Esophagus mucosa (tissue), 1 donor: ENCODE measurements at places on chromosomes 11 and 22.

- no peak for ATAC-seq
These were observed 396.9 kb downstream of the RAB38 start for GRCh38 chr11:87778357-87778756.

- ATAC-seq = no peak
These were observed 34.2 kb downstream of the OSBP2 start for GRCh38 chr22:30728826-30729225.

- ATAC-seq = no peak
These were observed 45.2 kb upstream of the ADSL start for GRCh38 chr22:40300884-40301672.

- ATAC-seq = peak; percentile 40
These were observed 26.8 kb upstream of the CELSR1 start for GRCh38 chr22:46564084-46564714.

GRCh38 chr11:126352934-126353801 is 2.3 kb upstream of the ST3GAL4 start:
- ATAC-seq = peak; percentile 34

DNA sequence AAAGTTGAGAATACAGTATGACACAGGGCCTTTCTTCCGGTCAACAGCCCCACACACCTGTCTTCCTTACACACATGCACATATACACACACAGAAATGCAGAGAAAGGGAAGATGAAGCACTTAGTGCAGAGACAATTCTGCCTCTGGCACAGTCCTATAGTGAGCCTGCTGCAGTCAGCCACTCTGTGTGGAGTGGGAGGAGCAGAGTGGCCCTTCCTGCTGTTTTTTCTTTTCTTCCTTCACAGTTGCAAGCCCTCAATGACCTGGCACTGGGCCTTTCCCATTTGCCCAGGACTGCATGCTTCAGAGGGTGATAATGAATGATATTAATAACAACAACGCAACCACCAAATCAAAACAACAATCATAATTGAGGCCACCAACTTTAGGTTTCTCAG is 527.0 kb upstream of the B3GAT1 start:
- no peak for ATAC-seq

DNA sequence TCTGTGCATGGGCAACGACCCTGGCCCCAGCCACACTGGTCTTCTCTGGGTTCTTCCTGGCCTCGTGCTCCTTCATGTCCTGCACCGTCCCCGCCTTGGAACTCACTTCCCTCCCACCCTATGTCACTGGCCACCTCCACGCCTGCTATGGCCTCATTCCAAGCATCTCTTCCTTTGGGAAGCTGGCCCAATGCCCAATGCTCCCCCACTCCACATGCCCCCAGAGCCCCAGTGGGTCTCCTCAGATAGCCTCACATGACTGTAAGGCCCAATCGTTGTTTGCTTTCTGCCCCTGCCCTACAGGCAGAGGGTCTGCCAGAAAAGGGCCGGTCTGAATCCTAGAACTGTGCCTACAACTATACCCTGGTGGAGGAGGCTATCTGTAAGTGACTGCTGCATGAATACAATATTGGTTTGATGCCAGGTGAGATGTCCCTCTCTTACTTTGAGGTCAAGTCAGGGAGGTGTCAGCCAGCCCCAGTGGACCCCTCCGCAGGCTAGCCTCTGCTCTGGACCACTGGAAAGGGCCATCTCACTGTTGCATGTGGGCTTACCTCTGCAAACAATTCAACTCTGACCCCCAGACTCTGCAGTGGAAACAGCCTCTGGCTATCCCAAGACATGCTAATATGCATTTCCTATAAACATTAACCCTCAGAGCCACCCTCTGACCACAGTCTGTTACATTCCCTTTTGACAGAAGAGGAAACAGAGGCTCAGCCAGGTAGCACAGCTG is 2.1 kb upstream of the GNAZ start:
- ATAC-seq = no peak

DNA sequence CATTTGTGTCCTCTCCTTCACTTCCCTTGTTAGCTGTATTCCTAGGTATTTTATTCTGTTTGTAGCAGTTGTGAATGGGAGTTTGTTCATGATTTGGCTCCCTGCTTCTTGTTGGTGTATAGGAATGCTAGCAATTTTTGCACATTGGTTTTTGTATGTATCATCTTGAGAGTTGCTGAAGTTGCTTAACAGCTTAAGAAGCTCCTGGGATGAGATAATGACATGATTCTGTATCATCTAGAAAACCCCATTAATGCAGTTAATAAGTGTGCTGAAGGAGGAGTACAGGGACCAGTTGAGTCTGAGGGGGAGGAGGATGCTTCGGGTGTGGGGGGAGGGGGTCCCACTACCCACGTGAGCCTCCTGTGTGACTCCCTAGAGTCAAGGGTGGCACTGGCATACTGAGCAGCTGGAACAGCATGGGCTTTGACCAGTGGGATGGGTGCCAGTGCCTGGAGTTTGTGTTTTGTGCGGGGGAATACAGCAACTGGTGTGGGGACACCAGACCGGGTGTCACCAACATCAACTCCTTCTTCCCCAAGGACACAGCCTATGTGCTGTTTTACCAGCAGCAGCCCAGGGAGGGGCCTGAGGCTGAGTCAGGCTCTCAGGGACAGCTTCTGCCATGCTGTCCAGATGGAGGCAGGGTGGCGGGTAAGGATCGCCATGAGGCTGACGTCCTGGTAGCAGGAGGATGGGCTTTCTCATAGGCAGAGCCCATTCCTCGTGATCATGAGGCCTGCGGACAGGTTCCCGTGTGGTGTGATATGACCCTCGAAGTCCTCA is 24.1 kb downstream of the USP35 start:
- no peak for ATAC-seq

- ATAC-seq = no peak
These were observed 4.0 kb upstream of the CDKN1C start for GRCh38 chr11:2889362-2890273.

DNA sequence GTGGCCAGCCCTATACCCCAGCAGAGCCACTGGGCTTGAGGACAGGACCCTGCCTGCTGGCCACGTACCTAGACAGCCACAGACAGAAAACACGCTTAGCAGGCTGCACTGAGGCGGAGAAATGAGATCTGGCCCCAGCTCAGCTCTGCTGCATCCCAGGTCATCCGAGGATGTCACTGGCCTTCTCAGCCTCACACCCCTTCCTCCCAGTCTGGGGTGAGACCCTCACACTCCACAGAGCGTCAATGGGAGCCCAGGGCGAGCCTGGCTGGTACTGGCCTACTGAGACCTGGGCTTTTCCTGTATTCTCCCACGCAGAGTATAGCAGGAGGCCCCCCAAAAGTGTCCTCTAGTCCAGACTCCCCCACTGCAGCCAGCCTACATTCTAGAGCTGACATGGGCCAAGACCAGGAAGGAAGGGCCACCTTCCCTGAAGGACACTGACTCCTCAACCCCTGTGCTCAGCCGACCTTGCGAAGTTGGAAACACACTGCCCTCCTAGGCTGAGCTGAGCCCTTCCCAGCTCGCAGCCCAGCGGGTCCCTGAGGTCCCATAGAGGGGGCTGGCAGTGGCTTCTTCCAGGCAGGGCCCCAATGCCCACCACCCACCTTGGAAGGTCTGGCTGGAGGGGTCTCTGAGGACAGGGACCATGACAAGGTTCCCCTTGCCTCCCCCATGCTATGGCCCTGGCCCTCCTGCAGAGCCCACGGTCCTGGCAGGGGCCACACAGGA is 65.9 kb upstream of the LINC01488 start:
- ATAC-seq = no peak

DNA sequence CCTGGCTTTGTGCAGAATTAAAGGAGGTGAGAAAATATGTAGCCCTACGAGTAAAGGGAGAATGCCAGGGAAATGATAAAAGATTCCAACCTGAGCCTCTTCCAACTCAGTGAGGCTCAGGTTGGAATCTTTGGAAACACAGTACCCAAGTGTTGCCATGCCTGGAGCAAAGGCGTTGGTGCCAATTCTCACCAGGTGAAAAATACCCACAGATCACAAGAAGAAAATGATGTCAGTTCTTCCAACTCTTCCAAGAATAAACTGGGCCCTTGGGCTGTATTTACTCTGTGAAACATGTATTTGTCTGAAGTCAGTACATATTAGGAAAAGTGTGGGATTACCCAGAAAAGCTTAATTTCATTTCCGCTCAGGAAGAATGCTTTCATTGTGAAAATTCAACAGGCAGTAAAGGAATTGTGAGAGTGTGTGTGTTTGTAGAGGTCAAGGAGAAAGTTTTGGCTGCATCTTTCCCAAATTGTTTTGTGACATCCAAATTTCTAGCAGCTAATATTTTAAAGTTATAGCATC is 235.3 kb upstream of the MPPED2 start:
- no peak for ATAC-seq
